Activated naive CD4-positive, alpha-beta T cell treated with anti-CD3 and anti-CD28 coated beads for 36 hours (primary cell): ENCODE measurements at places on chromosomes 7 and 10. TPM values are rescaled to one million over a fixed set of nuclear protein-coding genes. Genes with fewer than 3 reads are reported as not detected.

The LIPJ gene
- total RNA-seq = not detected

The DPYSL4 gene
- 10.8 TPM for total RNA-seq

The SPDYE9 gene
- not detected for total RNA-seq

- peaks cover 45% of the 10 kb centered on the region for H3K27me3 ChIP-seq
- H3K36me3 ChIP-seq = no peaks in the 10 kb centered on the region
- no peak overlapping the region for H3K27ac ChIP-seq
- no peak for DNase-seq
- H3K4me1 ChIP-seq = no peaks in the 10 kb centered on the region
- no peak overlapping the region for H3K4me3 ChIP-seq
Measured at GRCh38 chr7:136869001-136869961, 829 bp downstream of the CHRM2 start.

- peaks cover 1% of the 10 kb centered on the region for H3K4me1 ChIP-seq
- DNase-seq = peak; percentile 74
- H3K27me3 ChIP-seq = no peaks in the 10 kb centered on the region
- no peak overlapping the region for H3K27ac ChIP-seq
Measured at GRCh38 chr7:101315336-101315735, 6.3 kb downstream of the IFT22 start.

DNA sequence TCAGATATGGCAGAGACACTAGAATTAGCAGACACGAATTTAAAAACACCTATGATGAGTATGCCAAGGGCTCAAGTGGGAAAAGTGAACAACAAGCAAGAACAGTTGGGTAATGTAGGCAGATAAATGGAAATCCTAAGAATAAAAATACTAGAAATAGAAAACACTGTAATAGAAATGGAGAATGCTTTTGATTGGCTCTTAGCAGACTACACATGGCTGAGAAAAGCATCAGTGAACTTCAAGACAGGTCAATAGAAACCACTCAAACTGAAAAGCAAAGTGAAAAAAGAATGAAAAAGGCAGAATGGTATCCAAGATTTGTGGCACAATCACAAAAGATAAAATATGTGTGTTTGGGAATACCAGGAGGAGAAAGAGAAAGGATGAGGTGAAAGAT, 82.3 kb downstream of the WDR37 start:
- no peaks in the 10 kb centered on the region for H3K36me3 ChIP-seq
- no peaks in the 10 kb centered on the region for H3K27me3 ChIP-seq
- no peak overlapping the region for H3K27ac ChIP-seq
- no peak for DNase-seq
